ENCODE measurements at places on chromosomes 1 and 21.

- DNase-seq, result no peak
Observed at GRCh38 chr1:93685918-93686317, 4.3 kb upstream of the BCAR3 start.

DNA sequence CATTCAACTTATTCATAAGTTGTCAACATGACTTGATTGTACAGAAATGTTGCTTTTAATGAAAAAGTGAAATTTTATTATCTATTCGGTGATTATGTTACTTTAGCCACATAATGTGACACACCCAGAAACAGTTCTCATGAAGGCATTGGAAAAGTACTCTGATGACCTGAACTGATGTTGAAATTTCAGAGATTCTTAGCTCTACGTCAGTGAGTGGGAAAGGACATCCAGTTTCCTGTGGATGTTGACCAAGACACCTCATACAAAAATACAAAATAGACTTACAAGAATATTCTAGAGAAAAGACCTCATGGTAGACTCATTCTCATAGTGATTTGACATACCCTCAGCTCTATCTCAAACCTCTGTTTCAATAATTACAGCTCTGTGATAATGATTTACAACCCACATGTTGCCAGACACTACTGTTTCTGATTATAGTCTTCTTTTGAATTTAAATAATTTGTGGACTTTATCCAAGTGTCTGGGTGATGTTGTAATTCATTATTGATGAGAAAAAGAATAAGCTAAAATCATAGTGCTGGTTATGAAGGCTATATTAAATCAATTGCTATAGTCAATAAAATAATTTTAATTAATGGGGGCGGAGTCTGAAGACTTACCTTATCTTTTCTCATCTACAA, 37.3 kb downstream of the KCNK2 start:
- peak; percentile 15 for DNase-seq

DNA sequence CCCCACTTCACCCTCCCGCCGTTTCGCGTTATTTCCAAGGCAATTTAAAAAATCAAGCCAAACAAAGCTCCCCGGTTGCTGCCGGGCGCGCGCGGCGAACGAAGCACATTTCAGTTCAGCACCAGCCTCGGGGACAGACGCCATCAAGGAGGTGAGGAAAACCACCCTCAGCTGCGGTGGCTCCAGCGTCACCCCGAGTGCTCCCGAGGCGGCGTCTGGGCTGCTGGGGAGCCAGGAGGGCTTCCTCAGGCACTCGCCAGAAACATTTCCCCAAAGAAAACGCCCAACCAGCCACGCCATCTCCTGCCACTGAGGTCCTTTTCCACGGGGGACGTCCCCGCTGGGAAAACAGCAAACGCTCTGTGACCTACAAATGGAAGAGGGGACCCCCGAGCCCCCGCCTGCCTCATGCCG, 623 bp downstream of the GNG4 start:
- peak; percentile 70 for DNase-seq

DNA sequence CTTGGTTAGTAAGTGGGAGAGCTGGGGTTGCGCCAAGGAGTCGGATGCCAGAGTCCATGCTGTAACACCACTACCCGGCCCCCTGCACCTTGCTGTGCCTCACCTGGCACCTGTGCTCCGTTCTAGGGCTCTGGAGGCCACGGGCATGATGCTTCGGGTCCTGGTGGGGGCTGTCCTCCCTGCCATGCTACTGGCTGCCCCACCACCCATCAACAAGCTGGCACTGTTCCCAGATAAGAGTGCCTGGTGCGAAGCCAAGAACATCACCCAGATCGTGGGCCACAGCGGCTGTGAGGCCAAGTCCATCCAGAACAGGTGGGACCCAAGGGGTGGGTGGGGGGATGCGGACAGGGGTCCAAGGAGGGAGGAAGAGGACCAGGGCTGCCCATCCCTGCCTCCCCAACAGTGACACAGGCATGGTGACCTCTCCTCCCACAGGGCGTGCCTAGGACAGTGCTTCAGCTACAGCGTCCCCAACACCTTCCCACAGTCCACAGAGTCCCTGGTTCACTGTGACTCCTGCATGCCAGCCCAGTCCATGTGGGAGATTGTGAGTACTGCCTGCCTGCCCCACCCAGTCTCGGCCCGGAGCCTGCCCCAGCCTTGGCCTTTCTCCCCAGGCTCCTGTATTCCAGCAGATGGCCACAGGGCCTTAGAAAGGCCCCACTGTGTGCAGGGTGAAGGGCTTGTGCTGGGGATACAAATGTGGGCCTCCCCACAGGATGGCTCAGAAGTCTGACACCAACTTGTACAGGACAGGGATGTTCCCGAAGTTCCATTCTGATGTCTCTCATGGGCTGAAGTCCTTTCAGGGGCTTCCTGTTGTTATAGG, 9.6 kb upstream of the HTR6 start:
- DNase-seq, result no peak

GRCh38 chr1:172320733-172321132, 99.8 kb upstream of the C1orf105 start:
- peak; percentile 86 for DNase-seq

DNA sequence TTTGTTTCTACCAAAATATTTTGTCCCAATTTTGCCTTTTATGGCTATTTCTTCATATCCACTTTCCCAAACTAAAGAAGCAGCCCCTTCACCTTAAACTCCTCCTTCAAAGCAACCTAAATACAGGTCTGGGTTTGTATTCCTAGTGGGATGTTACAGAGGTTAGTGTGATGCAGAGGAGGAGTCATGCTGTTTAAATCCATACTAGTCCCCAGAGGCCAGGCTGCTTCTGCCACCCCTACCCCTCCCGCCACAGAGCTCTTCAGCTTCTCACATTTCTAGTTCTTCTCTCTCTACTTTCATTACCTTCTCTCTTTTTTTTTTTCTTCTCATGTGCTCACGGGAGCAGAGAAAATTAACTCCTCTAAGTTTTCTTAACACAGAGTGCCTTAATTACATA, 29.3 kb downstream of the SELL start:
- no peak for DNase-seq

- DNase-seq, result peak; percentile 79
Observed at GRCh38 chr21:25176637-25177412, 430.5 kb downstream of the MRPL39 start.

GRCh38 chr1:172476218-172476811, 32.4 kb upstream of the PIGC start:
- no peak for DNase-seq

- DNase-seq, result no peak
Observed at GRCh38 chr1:172466795-172467407, 23.0 kb upstream of the PIGC start.

- DNase-seq, result peak; percentile 81
Observed at GRCh38 chr1:41957568-41957967, 38.8 kb upstream of the HIVEP3 start.

DNA sequence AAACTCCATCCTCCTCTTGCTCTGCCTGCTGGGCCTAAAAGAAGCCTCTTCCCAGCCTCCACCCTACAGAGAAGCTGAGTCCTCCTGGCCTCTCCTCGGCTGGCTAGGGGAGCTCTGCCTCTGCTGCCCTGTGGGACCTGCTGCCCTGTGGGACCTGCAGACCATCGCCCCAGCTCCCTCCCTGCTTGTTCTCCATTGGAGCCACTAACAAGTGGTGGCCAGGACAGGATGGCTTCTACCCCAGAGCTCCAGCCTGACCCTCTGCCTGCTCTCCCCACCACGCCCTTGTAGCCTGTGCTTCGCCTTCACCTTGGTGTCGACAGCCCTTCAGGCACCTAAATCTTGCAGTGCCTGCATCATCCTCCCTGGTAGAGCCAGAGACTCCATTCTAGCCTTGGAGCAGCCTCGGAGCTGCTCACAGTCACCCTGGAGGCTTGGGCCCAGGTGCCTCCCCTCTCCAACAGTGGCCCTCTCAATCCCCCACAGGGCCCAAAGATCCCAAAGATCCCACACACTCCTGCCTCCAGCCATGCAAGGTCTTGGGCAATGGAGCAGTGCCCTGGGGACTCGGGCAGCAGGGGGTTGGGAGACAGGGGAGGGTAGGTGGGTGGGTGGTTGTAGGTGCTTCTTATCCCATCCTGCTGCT, 3.0 kb downstream of the EPS8L3 start:
- no peak for DNase-seq

DNA sequence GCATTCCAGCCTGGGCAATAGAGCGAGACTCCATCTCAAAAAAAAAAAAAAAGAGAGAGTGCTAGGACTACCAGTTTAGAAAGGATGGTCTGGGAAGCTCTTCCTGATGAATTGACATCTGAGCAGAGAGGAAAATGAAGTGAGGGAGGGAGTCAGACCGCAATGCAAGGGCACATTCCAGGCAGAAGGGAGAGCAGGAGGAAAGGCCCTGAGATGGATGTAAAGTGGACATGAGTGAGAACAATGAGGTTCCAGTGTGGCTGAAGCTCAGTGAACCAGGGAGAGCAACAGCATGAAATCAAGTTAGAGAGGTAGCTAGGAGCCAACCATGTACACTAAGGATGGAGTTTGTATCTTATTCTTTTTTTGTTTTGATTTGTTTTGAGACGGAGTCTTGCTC, 55.9 kb upstream of the SPOCD1 start:
- no peak for DNase-seq

DNA sequence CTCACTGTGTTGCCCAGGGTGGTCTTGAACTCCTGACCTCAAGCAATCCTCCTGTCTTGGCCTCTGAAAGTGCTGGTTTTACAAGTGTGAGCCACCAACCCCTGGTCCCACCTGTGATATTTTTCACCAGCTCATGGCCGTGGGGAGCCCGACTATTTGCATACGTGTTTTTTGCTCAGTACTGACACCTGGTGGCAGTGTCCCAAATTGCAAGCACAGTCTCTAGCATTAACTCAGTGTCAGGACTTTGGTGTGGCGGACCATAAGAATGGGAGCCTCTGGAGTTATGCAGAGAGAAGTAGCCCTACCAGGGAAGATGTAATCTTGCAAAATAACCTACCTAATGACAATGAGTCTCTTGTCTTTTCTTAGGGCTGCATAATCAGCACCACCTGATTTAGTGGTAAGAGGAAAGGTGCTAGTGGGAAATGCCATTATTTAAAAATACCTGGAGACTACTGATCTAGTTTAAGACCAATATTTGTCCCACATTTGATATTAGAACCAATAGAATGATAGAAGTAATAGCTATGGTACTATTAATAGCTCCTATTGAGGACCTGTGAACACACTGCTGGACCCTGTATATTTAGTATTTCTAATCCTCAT, 305.4 kb downstream of the DISC1 start:
- DNase-seq, result no peak

GRCh38 chr1:218249338-218250140, 35.6 kb upstream of the RRP15 start:
- no peak for DNase-seq

GRCh38 chr1:44405798-44406736, 1.0 kb downstream of the RNF220 start:
- no peak for DNase-seq

DNA sequence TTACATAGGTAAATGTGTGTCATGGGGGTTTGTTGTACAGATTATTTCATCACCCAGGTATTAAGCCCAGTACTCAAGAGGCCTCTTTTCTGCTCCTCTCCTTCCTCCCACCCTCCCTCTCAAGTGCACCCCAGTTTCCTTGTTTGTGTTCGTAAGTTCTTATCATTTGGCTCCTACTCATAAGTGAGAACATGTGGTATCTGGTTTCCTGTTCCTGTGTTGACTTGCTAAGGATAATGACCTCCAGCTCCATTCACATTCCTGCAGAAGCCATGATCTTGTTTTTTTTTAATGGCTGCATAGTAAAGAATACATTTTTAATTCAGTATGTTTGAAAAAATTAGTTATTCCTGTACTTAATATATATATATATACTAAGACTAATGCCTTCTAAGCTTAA, 107.7 kb downstream of the CLDN17 start:
- no peak for DNase-seq

DNA sequence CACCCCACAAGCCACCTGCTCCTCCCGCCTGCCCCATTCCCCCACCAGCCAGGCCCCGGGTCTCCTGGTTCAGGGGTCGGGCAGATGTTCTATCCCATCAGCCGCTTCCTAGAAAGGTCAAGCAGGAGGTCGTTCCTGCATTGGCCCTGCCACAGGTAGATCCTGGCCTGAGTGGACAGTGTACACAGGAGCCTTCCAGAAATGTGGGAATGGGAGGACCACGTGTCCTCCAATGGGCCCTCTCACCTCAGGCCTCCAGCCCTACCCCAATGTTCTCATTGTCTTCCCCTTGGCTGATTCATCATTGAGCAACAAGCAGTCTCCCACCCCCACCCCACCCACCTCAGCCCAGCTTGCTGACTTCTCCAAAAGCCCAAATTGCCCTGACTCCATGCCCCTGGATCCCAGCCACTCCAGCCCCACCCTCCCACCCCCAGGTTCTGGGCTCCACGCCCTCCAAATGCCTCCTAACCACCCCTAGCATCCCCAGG, 2.1 kb downstream of the S100A16 start:
- peak; percentile 44 for DNase-seq

GRCh38 chr1:38693031-38693430, 166.5 kb downstream of the RRAGC start:
- DNase-seq, result no peak

DNA sequence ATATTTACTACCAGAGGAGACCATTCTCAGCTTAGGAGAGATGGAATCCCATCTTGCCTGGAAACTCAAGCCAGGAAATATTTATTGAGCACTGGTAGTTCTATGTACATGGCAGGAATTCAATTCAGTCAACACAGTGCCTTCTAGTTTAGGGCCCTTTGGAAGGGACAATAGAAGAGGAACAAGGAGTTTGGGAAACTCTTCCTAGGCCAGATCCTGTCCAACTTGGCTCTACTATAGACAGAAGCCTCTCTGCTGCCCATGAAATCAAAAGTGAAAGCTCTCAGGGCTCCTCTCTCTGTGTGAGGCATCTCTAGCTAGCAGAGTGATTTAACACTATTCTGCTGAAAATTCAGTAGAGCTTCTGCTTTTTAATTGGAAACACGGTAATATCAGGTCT, 244.6 kb upstream of the MAP1LC3C start:
- DNase-seq, result no peak

DNA sequence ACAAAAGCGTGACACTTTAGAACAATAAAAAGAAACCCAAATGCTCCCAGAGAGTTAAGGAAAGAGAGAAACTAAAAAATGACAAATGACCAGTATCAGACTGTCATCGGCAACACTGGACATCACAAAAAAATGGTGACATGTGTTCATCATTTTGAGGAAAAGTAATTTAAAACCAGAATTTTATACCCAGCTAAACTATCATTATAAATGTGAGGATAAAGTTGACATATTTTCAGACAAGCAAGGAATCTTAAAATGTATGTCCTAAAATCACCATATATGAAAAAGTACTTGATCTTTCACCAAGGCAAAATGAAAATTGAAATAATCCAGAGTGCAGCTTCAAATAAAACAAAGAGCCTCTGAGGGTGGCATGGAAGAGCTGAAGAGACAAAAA, 1.3 kb upstream of the KRTAP10-11 start:
- DNase-seq, result no peak

DNA sequence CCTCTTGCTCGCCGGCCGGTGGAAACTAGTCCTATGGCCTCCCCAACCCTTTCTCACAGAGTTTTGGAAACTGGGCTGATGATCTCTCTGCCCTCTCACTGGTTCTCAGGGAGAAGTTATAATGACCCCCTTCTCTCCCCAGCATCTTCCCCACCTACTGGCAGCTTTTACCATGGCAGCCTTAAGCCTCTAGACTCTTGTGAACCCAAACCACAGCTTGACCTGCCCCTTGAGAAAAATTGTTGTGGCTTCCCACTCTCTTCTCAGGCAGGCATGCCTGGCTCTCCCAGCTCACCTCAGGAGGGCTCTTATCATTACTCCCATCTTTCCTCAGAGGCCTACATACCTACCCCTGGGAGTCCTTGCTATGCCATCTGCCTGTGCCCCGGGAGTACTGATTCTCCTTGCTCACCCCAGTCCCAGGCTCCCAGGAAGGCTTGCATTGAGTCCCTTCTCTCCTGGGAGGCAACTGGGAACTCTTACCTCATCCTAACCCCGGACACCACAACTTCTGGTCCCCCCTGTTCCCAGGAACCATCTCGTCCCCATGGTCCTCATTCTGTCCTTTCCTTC, 1.6 kb downstream of the NSUN4 start:
- DNase-seq, result peak; percentile 42

Measured in fibroblast of skin of right biceps (primary cell).